ENCODE measurements at places on chromosomes 2 and 18.

GRCh38 chr2:189178726-189179569 lies 613 bp downstream of the COL5A2 start:
- DNase-seq = no peak

- no peak for DNase-seq
Observed at GRCh38 chr18:45777393-45777792, 48.1 kb upstream of the SIGLEC15 start.

GRCh38 chr18:78113136-78113939 lies 863.7 kb downstream of the GALR1 start:
- DNase-seq = no peak

- DNase-seq = no peak
Observed at GRCh38 chr2:215553946-215554345, 118.1 kb upstream of the FN1 start.

DNA sequence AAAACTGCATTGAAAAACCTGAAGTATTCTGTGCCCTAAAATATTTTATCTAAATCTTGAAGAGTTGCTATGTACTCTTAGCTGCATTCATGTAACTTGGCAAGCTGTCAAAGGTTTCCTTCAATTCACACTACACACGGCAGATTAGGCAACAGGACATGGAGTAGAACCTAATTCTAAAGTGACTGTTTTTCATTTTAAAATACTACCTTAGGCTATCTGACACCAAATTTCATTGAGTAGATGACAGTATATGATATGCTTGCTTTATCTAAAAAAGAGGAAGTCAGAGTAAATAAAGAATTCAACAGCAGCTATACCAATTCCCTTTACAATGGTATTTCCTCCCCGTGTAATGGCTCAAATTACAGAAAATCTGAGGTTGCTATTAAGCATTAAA lies 45.4 kb downstream of the EXOC6B start:
- DNase-seq = no peak

DNA sequence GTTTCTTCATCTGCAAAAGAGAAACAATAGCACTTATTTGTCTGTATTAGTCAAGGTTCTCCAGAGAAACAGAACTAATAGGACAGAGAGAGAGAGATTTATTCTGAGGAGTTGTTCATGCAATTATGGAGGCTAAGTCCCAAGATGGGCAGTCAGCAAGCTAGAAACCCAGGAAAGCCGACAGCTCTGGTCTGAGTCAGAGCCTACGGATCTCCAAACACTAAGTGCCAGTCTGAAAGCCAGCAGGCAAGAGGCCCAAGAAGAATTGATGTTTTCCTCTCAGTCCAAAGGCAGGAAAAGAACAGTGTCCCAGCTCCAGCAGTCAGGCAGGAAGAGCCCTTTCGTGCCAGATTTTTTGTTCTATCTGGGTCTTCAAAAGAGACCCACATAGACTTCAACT lies 36.5 kb upstream of the SLC66A3 start:
- no peak for DNase-seq

GRCh38 chr2:151775057-151775740 lies 40.9 kb upstream of the NEB start:
- DNase-seq = no peak

GRCh38 chr2:9170458-9171130 lies 36.0 kb upstream of the ASAP2 start:
- no peak for DNase-seq

- no peak for DNase-seq
Observed at GRCh38 chr2:86793752-86794151, 3.0 kb upstream of the CD8A start.

GRCh38 chr2:45780541-45781463 lies 129.3 kb downstream of the PRKCE start:
- DNase-seq = no peak

- DNase-seq = no peak
Observed at GRCh38 chr18:59278793-59279192, 5.5 kb upstream of the RAX start.

- DNase-seq = no peak
Observed at GRCh38 chr2:184032983-184033382, 565.3 kb upstream of the ZNF804A start.
